ENCODE measurements at places on chromosomes 2 and 18.

GRCh38 chr2:112153501-112153900, 15.3 kb downstream of the FBLN7 start:
- no peak for DNase-seq

DNA sequence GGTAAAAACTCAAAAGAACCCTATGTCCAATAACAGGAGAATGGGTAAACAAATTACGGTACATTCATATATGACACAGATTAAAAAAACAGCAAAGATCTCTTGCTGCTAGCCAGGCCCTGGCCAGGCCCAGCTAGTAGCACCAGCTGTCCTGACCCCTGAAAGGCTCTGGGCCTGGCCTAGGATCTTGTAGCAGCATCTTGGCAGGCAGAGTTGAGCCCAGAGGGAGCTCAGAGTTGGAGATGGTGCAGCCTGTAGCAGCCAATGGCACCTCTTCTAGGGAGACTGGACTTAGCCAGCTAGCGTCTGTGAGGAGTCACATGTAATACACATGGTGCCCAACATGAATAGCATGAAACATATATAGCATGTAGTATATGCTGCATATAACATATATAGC, 69.1 kb downstream of the HS6ST1 start:
- DNase-seq = no peak

DNA sequence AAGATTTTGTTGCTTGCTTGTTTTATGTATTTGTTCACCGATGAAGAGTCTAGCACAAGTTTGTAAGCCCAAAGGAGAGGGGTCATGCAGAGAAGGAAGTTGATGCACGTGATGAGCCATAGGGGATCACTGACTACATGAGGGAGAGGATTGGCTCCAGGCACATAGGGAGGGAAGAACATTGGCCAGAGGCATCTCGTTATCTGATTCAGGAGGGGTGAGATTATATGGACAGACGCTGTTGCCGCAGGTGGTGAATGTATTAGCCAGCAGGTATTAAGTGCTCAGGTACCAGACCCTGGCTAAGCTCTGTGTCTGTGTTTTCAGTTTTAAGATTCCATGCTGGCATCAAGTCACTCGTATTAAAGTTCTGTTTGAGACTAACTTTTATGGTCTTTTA, 91.8 kb upstream of the CHST9 start:
- DNase-seq = no peak

DNA sequence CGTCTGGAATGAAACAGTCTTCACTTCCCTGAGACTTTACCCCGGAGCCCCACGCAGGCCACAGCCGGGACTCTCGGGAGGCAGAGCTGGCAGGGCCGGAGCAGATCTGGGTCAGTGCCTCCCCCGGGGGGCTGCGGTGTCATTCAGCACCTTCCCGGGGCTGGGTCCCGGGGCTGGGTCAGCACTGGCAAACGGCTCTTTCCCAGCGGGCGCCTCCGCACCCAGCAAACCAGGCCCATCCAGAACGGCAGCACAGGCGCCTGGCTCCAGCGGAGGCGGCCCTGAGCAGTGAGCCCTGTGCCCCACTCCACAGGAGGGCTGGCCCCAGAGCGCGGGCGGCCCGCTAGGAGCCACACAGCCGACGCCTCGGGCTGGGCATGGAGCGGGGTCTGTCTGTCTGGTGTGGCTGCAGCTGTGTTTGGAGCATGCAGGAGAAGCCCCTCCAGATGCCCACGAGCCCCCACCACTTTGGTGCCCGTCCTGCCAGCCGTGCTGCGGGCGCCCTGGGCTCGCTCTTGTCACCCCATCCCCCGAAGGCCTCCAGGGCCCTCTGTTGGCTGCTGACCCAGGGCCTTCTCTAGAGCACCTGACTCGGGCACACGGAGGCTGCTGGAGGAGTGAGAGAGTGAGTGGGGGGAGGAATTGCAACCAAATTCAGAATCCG, 132.1 kb upstream of the CTDP1 start:
- no peak for DNase-seq

DNA sequence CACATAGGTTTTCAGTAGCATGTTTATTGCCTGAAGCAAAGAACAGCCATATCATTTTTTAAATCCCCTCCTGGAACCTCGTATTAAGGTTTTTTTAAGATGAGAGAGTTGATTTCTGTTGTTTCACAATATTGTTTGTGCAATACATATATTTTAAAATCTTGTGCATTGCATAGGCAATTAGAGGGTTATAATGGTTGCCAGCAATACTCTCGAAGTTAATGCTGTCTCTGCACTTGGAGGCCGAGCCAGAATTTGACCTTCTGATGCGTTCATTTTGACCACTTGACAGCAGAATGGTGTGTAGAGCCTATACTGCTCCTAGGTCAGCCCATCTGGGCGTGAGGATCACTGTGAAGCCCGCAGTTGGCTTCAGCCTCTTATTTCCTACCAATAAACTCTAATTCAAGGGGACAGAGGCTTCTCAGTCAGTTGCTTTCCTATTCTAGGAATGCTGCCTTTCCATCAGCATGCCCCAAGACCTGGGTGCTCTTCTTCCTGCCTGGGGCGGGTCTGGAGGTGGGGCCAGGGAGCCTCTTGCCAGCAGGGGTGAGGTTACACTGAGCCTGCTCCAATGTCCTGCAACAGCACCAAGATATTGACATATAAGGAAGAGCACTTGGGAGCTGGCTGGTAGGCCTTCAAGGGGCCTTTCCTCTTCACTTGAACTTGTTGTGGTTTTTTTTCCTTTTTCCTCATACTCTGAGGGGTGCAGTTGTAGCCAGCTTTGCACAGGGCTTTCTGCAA, 91.4 kb upstream of the BCL2L11 start:
- no peak for DNase-seq

DNA sequence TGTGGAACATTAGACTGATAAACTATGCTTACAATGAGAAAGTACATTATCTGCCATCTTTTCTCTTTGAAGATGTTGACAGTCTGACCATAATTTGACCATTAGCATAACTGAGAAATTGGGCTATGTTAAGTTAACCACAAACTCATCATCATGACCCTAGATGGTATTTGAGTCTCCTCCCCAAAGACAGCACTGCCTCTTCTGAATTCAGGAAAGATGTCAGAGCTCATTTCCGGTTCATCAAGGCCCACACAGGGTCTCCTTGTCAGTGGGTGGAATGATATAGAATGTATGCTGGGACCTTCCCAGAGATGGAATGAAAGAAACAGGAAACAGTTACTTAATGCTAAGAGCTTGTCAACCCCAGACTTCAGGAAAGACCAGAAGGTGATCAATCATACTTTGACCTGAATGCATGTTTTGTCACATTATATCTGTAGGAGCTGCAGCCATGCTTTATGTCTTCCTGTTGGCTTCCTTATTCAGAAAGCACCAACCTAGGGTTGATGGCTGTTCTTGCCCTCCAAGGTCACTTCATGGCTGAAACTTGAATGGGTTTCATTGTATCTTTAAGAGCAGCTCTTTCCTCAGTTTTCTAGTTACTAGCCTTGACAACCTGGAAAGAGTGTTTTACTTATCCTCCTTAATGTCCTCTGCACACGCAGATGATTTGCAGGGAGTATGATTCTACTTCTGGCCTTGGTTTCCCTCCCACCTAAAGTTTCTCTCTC, 99.1 kb upstream of the NEUROD1 start:
- DNase-seq = no peak

GRCh38 chr2:85772841-85773491, 19.2 kb downstream of the ATOH8 start:
- DNase-seq = no peak

- peak; percentile 58 for DNase-seq
Measured at GRCh38 chr18:34158881-34159690, 65.6 kb downstream of the NOL4 start.

DNA sequence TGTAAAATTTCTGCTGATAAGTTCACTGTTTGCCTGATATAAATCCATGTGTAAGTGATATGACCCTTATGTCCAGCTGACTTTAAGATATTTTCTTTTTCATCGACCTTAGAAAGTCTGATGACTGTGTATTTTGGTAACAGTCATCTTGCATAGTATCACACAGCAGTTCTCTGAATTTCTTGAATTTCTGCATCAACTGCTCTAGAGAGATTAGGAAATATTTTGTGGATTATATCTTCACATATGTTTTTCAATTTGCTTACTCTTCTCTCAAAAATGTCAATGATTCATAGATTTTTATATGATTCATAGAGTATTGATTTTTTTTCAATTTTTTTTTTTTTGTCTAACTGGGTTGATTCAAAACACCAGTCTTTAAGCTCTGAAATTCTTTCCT, 945.3 kb downstream of the TRIB2 start:
- no peak for DNase-seq

DNA sequence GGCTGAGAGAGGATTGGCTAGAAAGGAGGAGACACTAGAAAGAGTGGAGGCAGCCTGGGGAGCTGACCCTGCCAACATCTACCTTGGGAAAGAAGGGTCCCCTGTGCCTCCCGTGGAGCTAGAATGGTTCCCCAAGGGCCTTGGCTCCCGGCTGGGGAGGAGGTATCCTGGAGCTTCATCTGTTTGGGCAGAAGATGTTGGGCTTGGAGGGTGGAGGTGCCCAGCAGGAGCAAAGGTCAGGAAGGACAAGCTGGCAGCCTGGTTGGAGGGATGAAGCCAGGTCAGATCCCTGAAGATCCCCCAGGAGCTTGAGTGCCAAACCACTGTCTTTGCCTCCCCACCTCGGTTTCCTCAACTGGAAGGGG, 2.9 kb downstream of the ATP6V1B1 start:
- no peak for DNase-seq

- no peak for DNase-seq
Measured at GRCh38 chr2:177195194-177195593, 17.4 kb upstream of the HNRNPA3 start.

DNA sequence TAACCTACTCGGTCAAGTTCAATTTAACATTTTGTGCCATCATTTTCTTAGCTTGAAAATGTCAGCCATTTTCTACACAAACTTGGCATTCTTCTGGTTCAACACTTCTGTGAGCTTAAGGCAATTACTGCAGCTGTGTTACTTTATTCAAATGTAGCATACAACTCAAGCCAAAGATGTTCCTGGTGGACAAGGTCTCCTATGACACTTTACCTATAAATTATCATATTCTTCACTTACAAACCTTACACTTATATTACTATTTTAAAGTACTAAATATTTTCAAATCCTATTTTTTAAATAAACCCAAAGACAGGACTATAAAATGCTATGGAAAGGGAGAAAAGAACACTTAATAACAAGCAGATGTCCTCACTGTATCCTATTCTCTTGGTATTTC, 1045.3 kb downstream of the TSN start:
- no peak for DNase-seq

DNA sequence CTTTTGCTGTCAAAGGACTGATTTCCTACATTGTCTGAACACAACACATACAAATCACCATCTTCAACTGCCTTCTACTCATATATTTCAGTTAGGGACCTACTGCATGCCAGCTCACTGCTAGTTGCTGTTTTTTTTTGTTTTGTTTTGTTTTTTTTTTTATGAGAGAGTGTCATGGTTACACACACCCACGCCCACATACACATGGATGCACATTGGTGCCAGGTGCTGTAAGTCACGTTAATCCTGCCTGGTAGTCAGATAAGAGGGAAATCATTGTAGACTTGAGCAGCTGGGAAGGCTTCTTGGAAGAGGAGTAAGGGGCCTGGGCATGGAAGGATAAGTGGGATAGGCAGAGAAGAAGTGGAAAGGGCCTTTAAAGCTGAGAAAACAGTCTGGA, 209.9 kb downstream of the TDRD15 start:
- DNase-seq = no peak

GRCh38 chr2:34371711-34372110, 772.6 kb upstream of the FAM98A start:
- DNase-seq = no peak

- peak; percentile 73 for DNase-seq
Measured at GRCh38 chr2:215680605-215681598, 245.0 kb upstream of the FN1 start.

DNA sequence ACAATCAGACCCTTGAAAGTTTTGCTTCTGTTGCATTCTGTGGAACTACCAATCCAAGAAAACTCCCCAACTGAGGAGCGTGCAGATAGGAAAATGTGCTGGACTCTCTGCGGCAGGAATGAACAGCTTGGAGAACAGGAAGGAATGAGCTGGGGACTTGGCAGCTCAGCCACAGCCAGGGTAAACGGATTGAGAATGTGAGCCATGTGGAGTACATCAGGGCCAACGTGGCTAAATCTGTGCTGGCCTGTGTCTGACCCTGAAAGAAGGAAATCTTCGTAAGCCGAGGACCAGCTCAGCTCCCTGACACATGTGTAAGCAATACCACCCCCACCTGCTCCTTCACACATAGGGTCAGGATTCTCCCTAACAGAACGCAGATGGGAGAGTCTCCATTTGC, 1023.7 kb downstream of the BCL11A start:
- no peak for DNase-seq

DNA sequence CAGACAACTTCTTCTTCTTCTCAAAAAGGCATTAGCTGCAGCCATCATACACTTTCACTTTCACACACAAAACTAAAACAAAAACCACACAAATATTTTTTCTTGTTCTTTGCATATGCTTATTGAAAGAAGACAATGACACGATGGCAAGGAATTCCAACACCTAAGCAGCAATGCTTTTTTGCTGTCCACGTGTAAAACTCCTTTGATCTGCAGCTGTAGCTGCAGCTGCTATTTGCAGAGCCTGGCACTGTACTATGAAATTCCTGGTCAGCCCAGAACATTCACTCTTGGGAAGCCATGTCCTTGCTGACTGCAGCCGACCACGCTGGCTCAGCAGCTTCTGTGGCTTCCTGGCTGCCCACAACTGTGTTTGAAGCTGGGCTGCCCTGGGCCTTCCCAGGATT, 316.2 kb downstream of the CDH2 start:
- DNase-seq = no peak

GRCh38 chr2:214800180-214800579, 9.3 kb downstream of the BARD1 start:
- no peak for DNase-seq

DNA sequence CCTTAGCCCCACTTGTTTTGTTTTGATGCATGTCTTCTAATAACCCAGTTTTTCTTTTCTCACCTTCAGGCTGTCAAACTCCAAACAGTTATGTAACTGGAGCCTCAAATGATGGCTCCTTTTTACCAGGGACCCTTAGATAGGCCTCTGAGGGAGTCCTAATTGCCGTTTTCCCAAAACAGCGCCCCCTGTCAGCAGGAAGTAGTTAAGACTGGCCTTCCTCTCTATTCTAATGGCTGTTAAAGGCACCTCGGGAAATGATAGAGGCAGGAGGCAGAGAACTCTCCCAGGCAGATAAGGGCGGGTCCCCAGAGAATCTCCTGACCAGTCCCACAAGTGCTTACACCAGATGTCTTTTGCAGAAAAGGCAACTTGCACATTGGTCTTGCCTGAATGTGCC, 123.2 kb downstream of the KCNS3 start:
- no peak for DNase-seq

DNA sequence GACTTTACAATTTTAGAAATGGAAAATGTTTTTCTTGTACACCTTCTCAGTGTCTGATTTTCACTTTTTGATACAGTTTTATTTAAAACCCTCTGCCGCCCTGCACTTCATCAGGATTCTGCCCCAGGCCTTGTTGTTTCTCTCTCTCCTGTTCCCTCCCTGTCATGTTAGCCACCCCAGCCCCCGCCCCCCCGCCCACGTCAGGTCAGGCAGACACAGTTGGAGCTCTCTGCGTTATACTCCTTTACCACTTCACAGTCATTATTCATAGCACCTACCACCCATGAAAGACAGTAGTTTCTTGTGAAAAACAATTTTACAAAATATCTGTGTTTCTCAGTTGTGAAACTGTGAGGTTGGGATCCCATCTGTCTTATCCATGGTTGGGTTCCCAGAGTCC, 21.5 kb downstream of the ADNP2 start:
- DNase-seq = no peak

GRCh38 chr2:160482673-160483072, 10.9 kb downstream of the RBMS1 start:
- no peak for DNase-seq
